ENCODE measurements at places on chromosomes 4 and X.

DNA sequence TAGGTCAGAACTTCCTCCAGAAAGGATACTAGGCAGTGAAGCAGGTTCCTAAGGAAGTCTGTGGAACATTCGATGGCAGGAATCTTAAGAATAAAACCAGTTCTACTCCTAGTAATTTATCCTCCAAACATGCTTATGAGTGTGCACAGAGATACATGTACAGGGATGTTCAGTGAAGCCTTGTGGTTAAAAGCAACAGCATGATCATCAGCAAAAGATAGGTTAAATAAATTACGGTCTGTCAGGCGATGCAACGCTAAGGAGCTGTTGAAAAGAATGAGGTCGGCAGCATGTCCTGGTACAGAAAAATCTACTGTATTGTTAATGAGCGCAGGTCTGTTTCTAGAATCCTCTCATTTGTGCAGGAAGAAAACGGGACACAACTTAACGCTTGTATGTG is 23.6 kb downstream of the SEL1L3 start:
- no peak for DNase-seq

GRCh38 chrX:19874391-19875049 is 12.9 kb downstream of the SH3KBP1 start:
- DNase-seq = no peak

- peak; percentile 94 for DNase-seq
These were observed at the start of gene GATB for GRCh38 chr4:151760712-151761661. Gene GATB, minus strand, starts transcription at chr4:151761007. Its CDS starts 25 bp downstream, at chr4:151760982.

DNA sequence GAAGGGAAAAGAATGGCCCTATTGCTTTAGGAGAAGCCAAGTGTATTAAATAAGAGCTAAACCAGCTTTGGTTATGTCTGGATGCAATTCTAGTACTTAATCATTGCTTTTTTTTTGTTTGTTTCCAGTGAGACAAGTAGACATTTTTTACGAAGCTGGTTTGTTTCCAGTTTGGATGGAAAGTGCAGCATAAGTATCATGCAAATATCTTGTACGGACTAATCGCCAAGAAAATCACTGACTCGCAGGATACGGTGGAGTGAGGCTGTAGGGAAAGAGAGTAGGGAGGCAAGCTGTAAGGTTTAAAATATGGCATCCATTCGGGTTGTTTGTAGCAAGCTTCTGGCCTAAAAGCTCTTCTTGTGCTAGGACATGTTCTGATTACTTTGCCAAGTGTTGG is 64.8 kb downstream of the HPGD start:
- no peak for DNase-seq

DNA sequence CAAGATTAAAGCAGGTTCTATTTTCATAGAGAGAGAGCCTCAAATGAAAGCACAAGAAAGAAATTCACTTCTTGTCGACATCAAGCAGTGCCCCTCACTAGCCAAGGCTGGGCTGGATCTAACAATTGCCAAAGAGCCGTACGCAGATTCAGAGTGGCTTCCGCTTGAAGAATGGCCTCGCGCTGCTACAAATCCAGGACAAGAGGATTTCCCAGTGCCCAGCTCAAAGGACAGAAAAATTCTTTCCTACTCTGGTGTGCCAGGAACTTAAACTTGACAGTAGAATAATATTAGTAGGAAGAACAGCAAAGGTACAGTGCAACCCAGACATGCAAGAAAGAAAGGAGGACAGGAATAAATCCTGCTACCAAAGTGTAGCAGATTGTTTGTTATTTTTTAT is 56.5 kb upstream of the PPARGC1A start:
- no peak for DNase-seq

DNA sequence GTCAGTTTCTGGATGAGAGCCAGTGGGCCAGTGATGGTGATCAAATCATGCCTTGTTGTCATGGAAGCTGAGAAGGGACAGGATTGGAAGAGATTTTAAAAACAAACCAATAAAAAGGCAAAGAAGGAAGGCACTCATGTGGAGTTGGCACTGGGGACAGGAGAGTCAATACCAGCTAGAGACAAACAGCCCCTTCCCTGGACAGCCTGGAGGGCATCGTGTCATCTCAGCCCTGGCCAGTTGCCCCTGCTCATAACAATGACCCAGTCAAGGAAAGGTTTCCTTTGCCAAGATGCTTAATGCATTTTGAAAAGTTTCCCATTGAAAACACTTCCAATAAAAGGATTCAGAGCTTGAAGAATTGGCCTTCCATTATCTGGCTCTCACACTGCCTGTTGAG is 55.5 kb downstream of the SCML1 start:
- DNase-seq = no peak

GRCh38 chrX:46642145-46642544 is 68.6 kb downstream of the CHST7 start:
- no peak for DNase-seq

DNA sequence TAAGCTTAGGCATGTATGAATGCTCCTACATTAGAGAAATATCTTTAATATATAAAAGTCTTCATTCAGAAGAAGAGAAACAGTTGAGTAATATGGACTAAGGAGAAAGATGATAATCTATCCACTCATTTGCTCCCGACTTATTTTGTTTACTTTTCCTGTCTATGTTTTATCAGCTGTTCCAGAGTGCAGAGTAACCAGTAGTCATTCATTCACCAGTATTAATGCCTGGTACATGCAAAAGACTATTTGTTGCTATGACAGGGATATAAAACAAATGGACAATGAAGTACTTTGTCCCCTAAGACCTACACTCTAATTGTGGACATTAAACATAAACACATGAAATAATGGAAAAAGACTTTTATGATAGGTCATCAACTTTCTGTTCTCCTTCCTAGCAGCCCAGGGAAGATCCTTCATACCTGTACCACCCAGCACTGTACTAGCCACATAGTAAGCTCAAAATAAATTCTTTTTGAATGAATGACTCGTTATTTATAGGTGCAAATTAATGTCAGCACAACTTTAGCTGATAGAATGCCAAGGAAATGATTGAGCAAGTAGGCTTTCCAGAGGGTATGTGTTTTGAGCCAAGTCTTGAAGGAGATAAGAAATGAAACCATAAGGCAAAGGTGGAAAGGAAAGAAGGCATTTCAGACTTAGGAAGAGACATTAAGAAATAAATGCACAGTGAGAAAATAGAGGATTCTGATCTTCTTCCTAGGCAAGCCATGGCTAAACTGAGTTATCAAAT is 45.0 kb upstream of the IL13RA1 start:
- no peak for DNase-seq

GRCh38 chr4:172962564-172963353 is 205.9 kb upstream of the GALNT7 start:
- no peak for DNase-seq

- peak; percentile 31 for DNase-seq
These were observed at the start of gene BTK for GRCh38 chrX:101385795-101386541. Gene BTK, minus strand, starts transcription at chrX:101386191. Its CDS starts 10,907 bp downstream, at chrX:101375284.

- no peak for DNase-seq
These were observed 62.6 kb upstream of the KLF3 start for GRCh38 chr4:38601244-38601915.

DNA sequence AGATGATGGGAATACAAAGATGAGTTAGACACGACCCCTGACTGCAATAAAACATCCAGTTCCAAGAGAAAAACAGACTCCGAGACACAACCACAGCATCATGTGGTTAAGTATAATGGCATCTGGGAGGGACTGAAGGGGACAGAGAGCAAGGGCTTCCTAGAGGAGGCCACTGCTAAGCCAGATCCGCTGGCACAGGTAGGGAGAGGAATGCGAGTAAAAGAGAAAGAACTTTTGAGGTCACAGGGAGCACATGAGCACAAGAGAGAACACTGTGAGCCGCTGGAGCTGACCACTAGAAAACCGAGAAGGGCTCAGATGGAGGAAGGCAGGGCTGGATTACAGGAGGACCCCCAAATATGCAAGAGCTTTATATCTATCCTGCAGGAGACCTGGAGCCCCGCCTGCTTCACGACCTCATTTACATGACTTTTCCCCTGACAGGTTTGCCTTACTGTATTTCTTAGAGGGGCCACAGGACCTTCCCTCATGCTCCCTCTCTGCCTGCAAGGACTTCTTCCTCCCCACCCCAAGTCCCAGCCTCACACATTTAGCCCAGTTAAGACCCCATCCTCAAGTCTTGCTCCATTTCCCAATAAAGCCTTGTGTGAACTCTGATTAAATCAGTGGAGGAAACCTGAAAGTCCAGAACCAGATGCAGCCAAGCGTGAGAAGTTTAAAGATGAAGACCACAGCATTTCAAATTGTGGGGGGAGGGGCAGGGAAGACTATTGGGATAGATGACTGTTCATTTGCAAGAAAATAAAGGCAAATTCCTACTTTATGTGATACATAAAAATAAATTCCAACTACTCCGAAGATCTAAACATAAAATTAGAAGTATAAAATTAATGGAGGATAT is 29.6 kb downstream of the MFAP3L start:
- no peak for DNase-seq

DNA sequence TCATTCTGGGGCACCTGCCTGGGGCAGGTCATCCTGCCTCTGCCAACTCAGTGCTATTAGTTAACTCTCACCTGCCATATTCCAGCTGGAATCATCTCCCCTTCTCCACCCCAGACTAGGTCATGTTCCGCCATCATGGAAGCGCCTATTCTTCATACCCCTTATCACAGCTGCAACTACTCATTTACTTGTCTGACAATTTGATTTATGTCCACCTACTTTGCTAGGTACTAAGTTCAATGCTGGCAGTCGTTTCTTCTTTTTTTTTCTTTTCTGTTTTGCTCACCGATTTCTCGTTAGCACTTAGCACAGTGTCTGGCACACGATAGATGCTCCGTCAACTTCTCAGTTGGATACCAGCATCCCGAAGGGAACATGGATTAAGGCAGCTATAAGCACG is 1.1 kb upstream of the FMR1 start:
- DNase-seq = no peak

- DNase-seq = no peak
These were observed 154.7 kb downstream of the RAB28 start for GRCh38 chr4:13329340-13329850.

DNA sequence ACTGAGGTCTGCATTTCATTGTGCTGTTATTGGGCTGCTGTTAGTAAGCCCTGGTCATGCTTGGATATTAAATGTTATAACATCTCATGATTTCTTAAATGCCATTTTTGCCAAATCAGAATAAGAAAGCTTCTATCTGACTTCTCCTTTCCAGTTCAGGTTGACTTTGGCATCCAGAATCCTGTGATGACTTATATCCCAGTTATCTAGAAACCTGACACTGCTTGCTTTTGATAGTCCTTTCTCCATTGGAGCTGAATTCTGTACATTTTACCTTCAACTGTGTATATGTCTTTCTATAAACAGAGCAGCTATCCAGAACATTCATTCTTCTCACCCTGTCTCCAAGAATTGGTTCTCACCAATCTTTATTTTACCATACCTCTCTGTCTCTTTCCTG is 257.7 kb upstream of the GNPDA2 start:
- no peak for DNase-seq

- no peak for DNase-seq
These were observed 453.9 kb downstream of the PDHA2 start for GRCh38 chr4:96293806-96294205.

GRCh38 chr4:5283837-5284236 is 232.6 kb downstream of the STK32B start:
- DNase-seq = no peak

DNA sequence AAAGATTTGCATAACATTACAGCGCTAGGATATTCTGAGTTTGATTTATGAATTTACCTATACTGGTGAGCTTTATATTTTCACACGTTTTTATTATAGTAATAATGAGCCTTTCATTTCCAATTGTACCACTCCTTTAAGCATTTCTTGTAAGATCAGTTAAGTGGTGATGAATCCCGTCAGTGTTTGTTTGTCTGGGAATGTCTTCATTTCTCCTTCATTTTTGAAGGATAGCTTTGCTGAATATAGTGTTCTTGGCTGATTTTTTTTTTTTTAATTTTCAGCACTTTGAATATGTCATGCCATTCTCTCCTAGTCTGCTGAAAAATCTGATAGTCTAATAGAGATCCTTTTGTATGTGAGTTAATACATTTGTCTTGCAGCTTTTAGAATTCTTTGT is 70.1 kb downstream of the IL15 start:
- DNase-seq = no peak

DNA sequence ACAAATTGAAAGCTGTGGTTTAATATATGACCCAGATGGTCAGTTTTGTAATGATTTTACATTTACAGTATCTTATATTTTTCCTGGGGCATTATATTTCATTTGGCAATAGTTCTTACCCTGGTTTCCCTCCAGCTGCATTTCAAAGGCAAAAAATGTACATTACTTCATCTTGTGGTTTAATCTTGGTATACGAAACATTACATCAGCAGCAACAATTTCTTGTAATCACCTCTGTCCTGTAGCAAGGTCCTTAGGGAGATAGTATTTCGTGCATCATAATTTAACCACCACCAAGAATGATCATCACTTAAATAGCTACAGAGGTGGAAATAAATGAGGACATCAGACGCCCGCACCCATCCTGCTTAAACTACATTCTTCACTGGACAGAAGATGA is 48.8 kb downstream of the HS6ST2 start:
- DNase-seq = no peak

DNA sequence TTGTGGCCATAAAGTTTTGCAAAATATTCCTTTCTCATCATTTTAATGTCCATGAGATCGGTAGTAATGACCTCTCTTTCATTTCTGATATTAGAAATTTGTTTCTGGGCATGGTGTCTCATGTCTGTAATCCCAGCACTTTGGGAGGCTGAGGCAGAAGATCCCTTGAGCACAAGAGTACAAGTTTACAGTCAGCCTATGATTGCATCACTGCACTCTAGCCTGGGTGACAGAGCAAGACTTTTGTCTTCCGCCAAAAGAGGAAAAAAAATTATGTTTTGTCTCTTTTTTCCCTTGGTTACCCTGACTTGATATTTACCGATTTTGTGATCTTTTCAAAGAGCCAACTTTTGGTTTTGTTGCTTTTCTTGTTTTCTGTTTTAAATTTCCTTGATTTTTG is 10.8 kb upstream of the NKAP start:
- no peak for DNase-seq

DNA sequence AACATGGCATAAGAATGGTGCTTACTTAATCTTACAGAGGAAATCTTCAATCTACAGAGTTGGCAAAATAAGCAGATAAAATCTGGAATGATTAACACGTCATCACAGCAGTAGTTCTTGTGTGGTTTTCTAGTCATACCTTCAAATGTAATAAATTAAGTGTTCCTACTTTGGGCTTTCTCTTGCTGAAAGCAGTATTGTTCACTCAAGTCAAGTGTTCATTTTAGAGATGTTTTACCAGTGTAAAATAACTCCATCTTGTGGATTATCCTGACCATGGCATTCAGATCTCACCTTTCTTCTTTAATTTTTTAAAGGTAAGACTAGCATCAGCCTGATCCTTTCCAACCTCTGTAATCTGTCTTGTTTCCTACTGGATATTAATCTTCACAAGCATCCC is 72.9 kb downstream of the ADAMTS3 start:
- DNase-seq = no peak
